RPMI7951 (cell line): ENCODE measurements at places on chromosomes 1 and 21. TPM values are rescaled to one million over a fixed set of nuclear protein-coding genes. Genes with fewer than 3 reads are reported as not detected.

LEMD1 gene
- not detected in 2 replicates for total RNA-seq

S100A5 gene
- 1.4 and 2.2 TPM in 2 replicates for total RNA-seq

IVL gene
- total RNA-seq = not detected in 2 replicates

- DNase-seq = no peak
Observed at GRCh38 chr1:172758259-172758658, 99.4 kb downstream of the FASLG start.

DNA sequence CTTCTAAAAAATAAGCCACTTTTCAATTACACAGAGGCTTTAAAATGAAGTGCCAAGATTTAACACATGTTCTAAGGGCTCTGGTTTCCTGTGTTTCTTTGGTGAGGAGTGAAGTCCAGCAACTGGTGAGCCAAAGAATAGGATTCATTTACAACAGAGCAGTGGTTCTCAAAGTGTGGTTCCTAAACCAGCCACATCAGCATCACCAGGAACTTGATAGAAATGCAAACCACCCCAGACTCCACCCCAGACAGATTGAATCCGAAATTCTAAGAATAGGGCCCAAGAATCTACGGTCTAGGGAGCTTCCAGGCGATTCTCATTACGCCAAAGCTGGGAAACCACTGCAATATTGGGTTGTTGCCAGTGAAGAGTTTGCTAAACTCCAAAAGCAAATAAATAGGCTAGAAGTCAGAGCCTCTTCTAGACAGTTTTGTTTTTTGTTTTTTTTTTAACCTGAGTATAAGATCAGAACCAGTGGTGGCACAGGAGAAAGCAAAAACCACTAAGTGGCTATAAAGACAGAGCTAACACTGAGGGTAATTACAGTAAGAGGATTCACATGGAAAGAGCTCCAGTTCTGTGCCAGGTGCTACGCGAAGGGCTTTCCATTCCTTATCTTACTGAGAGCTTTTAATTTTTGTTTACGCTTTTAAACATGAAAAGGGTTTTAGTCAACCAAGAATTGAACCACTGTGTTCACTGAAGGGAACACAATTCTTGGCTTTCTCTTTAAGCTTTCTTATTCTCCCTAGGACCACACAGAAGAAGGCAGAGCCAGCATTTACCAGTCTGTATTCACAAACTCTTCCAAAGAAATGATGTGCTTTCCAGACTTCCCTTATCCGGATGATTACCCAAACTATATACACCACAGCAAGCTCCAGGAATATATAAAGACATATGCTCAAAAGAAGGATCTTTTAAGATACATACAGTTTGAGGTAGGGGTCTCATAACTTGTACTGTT is 42.4 kb upstream of the FMO2 start:
- DNase-seq = peak; percentile 75

GRCh38 chr1:56964349-56965017 is 1.3 kb downstream of the C8B start:
- no peak for DNase-seq

DNA sequence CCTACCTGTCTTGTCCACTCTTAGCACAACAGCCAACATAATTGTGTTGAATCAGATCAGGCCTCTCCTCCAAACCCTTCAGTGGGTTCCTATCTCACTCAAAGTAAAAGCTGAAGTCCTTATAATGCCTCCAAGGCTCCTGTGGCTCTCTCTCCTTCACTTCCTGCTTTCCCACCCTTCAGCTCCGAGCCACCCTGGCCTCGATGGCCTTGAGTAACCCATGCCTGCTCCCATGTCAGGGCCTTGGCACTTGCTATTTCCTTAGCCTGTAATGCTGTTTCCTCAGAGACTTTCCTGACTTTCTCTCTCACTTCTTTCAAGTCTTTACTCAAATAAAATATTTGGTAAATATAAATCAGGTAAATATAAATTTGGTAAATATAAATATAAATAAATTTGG is 8.1 kb upstream of the PLEKHM2 start:
- DNase-seq = no peak

GRCh38 chr1:202010180-202011015 is at the start of gene ELF3:
ELF3 (plus strand) TSS chr1:202010587; CDS start chr1:202011137, 550 bp downstream.
- no peak for DNase-seq

- DNase-seq = no peak
Observed at GRCh38 chr1:182671750-182672486, 12.5 kb downstream of the RGS8 start.
